NCI-H1436 treated with DMSO at 0.1 percent for 48 hours (cell line): ENCODE measurements at places on chromosomes 11 and 22.

DNA sequence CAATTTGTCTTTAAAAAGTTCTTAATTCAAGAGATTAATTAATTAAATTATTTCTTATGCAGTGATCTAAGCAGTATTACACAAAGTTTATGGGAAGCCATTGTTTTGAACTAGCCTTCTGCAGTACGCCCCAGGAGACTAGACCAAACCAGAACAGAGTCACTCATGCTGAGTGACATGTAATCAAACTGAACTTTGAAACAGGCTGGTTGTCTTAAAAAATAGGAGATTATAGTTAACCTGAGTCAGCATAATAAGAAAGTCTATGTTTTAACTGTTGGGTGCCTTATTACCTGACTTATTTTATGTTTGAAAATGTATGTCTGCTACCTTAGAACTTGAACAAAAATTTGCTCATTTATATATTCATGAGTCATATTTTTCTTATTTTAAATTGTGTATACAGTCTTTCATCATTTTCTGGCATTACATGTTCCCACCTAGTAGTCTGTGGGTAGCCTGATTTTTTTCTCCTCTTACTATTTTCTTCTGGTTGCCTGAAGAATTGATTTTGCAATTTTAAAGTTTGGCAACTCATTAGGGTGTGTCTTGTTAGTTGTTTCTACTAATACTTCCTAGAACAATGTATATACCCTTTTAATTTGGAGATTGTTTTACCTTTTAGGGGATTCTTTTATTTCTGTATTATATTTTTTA, 161.4 kb downstream of the AASDHPPT start:
- DNase-seq, result no peak

DNA sequence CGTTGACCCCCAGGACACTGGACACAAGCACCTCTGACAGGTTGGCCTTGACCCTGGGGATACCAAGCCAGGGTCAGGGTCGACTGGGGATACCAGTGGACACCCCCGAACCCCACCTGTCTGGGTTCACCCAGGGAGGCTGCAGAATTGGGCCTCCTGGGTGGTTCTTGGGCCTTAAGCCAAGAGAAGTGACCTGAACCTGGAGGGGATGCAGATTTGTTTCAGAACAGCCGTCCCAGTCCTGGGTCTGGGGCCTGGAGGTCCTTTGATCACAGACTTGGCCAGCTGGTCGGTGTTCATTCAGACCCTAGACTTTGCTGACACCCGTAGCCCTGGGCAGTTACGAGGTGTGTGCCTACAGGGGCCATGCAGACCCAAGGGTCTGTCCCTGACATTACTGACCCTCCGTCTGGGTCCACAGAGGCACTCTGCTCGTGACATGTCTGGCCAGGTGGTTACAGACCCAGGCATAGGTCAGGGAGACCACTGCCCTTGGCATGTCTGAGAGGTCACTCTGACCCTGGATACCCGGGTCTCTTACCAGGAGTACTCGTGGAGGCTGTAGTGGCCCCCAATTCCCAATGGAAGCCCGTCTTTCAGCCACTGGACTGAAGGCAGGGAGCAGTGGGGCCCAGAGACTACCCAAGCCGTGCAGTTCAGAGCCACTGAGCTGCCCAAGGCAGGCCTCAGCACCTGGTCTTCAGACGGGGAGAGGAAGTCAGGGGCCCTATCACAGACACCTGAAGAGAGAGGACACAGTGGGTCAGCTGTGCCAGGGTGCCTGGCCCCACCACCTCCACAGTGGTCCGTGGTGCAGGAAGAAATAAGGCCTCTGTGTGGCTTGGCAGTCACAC, 6.4 kb downstream of the SIGIRR start:
- no peak for DNase-seq

DNA sequence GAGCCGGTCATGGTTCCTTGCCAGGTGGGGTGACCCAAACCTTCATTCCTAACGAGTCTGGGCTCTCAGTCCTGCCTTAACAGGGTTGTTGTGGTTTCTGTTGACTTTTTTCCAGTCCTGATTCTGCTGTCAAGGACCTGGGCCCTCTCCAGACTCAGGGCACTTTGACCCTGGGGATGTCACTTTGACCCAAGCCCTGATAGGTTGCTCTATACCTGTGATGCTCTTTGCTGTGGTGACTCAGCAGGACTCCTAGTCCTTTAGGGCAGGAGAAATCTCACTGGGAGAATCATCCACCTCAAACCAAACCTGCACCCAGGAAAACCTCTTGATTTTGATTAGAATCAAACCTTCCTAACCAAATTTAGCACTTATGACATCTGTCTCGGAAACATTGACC, 20.5 kb upstream of the MPPED1 start:
- DNase-seq, result no peak

GRCh38 chr11:17923217-17923616, 89.6 kb downstream of the SERGEF start:
- DNase-seq, result no peak

DNA sequence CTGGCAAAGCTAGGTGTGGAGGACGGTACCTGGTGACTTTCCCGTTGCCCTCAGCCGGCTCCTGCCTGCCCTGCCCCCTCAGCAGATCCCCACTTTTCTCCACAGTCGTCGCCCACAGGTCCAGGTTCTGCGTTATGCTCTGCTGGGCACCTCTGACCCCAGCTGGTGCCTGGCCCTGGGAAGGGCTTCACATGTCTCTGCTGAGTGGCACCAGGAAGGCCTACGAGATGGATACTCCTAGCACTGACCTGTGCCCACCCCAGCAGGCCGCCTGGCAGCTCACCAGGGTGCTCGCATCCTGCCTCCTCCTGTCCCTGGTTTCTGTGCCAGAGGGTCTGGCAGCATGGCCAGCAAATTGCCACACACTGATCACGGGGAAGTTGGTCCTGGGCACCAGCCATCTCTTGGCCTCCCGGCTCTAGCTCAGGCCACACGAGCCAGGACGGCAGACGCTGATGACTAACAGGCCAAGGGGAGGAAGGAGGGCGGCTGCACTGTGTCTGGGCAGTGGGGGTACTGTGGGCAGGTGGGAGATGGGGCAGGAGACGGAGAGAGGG, 13.8 kb downstream of the CARS1 start:
- no peak for DNase-seq

- DNase-seq, result no peak
Observed at GRCh38 chr22:49291169-49291568, 536.5 kb downstream of the BRD1 start.

GRCh38 chr11:66728693-66729385, at the start of gene SPTBN2:
Gene SPTBN2, minus strand, starts transcription at chr11:66729216. Its CDS starts 7,976 bp downstream, at chr11:66721240.
- DNase-seq, result no peak

DNA sequence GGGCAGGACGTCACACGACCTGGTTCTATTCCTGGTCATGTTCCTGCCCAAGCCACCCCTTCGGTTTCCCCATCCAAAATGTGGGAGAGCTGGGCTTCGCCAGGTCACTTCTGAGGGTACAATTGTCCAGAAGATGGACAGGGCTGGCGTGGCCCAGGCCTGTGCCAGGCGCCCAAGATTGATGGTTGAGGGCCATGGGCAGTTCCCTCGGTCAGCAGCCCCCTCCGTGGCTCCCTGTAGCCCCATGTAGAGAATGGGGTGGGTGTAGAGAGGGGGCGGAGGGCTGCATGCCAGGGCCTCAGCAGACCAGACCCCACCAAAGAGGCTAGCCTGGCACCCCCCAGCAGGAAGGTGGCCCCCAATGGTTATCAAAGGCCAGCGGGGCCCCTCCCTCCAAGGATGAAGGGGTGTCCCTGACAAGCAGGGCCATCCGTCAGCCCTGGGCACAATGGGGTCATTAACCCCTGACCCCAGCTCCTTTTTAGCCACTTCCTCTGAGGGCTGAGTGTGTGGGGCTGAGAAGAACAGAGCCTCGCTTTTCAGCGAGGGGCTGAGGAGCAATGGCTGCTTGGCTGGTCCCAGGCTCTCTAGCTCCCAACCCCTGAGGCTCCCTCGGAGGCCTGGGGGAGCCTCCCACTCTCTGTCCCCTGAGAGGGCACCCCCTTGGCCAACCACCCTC, 11.0 kb upstream of the PICK1 start:
- DNase-seq, result no peak

- no peak for DNase-seq
Observed at GRCh38 chr11:24819006-24819405, 322.2 kb downstream of the LUZP2 start.

DNA sequence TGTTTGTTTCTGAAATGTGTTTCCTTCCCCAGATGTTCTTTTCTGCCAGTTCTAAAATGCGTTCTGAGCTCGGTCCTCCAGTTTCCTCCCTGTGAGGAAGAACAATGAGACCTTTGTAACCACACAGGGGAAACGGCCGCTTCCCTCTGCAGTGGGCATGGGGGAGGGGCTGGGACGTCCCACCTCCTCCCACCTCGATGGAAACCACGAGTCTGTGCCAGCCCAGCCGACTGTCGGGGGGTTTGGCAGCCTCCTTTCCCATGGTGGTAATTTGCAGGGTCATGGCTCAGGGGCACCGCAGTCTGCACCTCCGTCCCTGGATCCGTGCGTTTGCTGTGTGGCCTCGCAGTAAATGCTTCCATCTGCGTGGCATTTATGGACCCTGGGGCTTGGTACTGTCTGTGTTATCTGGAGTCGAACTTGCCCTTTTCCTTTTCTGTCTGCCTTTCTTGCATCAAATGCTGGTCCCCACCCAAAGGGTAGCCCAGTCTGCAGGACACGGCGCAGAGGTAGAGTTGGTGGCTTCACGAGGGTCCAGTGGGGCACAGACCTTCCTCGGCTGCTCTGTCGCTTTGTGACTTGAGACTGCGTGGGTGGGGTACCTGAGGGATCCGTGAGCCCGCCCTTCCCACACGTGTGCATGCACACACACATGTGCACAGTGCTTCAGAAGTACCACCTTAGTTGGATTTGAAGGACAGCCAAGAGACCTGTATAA, 16.1 kb downstream of the LRP5 start:
- no peak for DNase-seq

- no peak for DNase-seq
Observed at GRCh38 chr11:63666874-63667273, 4.3 kb downstream of the ATL3 start.

GRCh38 chr11:10538924-10539323, 2.1 kb downstream of the RNF141 start:
- no peak for DNase-seq

GRCh38 chr22:36816636-36817524, at the start of gene PVALB:
Gene PVALB, minus strand, starts transcription at chr22:36817035. Its CDS starts 30 bp downstream, at chr22:36817005.
- no peak for DNase-seq

GRCh38 chr22:31139866-31140716, at the start of gene PLA2G3:
Gene PLA2G3, minus strand, starts transcription at chr22:31140508. Its CDS starts 154 bp downstream, at chr22:31140354.
- peak; percentile 93 for DNase-seq

- no peak for DNase-seq
Observed at GRCh38 chr11:128809128-128809527, 58.0 kb downstream of the KCNJ1 start.

DNA sequence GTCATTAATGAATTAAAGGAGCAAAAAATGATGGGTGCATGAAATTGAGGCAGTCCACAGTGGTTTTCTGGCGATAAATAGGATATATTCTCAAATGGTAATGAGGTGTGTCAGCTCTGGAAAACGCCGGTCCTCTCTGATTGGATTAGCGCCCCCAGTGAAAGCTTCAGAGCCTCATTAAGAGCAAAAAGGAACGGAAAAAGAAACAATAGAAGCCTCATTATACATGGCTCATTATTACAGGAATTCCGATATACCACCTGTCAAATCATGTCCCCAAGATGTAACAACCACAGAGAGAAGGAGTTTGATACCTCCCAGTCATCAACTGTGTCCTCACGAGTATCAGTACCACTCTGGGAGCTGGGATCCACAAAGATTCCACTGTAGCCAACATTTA, 175.7 kb upstream of the PITPNB start:
- DNase-seq, result no peak

- no peak for DNase-seq
Observed at GRCh38 chr11:126969865-126970479, 30.6 kb downstream of the KIRREL3 start.

DNA sequence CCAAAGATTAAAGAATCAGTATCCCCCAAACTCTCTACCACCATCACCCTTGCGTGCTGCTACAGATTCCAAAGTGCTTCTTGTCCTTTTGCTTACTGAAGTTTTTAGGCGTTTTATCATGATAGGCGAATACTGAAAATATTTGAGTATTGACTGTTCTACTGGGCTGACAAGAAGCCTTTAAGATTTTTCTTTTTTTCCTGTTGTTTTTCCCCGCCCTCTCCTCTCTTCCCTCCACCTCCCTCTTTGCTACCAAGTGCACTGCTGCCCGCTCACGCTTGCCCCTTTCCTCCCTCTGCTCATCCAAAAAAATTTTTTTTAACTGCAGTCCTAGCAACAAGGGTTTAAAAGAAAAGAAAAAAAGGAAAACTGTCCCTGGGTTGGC, 679 bp downstream of the SPCS2 start:
- no peak for DNase-seq

- no peak for DNase-seq
Observed at GRCh38 chr22:20996031-20996410, 5.9 kb downstream of the THAP7 start.

DNA sequence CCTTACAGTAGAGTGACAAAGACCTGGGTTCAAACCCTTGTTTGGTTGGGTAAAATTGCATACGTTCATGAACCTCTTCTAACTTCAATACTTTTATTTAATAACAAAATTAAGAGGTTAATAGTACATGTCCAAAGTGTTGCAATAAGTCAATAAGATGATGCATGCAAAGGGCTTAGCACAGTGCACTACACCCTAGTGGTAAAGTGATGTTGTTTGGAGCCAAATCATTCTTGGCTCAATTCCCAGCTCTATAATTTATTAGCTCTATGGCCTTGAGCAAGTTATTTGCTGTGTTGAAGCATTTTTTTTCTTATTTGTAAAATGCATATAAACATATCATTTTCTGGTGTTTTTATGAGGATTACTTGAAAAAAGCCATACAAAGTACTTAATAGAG, 945.3 kb downstream of the LRRC4C start:
- no peak for DNase-seq

DNA sequence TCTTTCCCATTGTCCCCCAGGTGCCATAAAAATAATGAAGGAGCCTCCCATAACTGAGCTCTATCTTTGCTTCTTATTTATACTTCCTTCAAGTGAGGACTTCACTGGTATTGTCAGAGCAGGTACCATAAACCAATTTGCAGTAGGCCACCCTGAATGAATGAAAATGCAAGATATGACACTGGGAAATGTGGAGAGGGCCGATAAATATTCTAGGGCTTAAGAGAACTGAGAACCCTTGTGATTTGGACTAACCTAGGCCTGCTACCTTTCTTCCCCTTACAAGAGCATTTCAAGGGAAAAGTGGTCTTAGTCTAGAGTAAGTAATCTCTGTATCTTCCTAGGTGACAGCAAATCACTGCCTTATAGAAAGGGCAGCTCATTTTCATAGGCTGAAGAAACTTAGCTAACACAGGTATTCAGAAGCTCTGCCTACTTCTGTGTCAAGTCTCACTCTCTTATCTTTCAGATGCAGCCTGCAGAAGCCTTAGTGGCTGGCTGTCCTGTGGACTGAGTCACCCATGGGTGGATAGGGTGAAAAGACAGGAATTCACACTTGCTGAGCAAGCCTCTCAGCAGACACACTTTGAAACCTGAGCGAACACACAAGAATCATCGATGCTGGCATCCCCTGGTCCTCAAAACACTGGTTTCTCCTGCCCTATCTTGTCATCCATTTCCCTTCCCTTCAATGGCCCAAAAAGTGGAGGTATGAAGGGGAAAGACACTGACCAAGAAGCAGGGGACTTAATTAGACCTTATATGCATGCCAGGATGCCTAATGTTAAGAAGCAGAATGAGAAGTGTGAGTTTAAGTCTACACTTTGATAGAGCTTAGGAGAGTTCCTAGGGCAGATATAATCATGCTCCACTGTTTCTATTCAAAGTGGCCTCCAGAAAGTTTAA, 15.2 kb downstream of the NRIP3 start:
- DNase-seq, result no peak

GRCh38 chr11:32847511-32847910, 17.8 kb downstream of the PRRG4 start:
- DNase-seq, result no peak
